Stimulated activated CD8-positive, alpha-beta memory T cell treated with anti-CD3 and anti-CD28 coated beads, Interleukin-4, amount 100 ng/mL, for 1 hour (primary cell): ENCODE measurements at places on chromosomes 1 and 21.

DNA sequence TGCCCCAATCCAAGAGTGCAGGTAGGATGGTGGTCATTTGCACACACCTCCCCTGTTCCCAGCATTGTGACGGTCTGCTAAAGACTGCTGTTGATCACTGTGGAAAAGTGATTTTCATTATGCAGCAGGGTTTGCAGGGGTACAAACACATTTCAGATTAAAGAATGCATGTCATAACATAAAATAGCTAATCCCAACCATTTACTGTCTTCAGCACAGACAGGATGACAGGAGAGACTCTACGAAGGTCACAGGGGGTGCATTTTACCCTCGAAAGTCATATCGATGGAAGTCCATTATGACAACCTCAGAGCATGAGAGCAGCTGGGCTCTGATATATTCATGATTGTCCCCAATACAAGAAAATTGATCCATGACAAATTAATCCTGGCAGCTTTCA lies 302.6 kb downstream of the AJAP1 start:
- no peak for DNase-seq

- no peak for DNase-seq
Measured at GRCh38 chr1:56838759-56839158, 15.8 kb upstream of the C8A start.

DNA sequence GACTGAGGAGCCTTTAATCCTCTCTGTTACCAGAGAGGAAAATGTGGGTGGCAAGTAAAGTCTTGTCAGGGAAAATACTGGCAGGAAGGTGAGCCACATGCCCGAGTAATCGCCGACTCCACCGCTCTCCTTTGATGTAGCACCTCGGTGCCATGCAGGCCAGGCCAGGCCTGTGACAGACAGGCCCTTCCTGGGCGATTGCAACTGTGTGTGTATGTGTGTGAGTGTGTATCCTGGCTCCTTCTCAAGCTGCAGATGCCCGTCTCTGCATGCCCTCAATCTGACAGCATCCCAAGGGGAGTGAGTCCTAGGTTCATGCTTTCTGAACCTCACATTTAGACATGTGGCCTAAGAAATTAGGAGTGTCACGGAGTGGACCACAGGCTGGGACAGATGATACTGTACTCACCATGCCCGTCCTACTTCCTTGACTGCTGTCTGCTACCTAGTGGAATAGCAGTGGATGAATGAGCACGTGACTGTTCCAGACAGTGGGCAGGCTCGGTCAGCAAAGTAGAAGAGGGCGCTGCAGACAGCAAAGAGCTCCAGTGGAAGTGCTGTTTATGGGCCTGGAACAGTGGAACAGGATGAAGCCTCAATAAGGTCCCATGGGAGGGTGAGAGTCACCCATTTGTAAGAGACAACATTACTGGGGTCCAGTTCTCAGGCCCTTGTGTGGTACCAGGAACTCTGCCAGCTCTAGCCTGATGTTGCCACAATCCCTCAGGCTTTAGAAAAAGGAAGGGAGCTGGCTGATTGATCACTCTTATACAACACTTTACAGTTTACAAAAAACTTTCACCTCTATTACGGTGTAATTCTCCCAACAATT lies 25.3 kb downstream of the SERTAD4 start:
- DNase-seq = no peak

- DNase-seq = no peak
Measured at GRCh38 chr1:247812637-247813036, 11.3 kb downstream of the OR14A16 start.

GRCh38 chr1:42259739-42260064 lies 75.3 kb downstream of the FOXJ3 start:
- no peak for DNase-seq

- no peak for DNase-seq
Measured at GRCh38 chr21:34668803-34669148, at the start of gene CLIC6. TSS of gene CLIC6 (plus strand) at chr21:34668994. CDS start at chr21:34669389, 395 bp downstream.

DNA sequence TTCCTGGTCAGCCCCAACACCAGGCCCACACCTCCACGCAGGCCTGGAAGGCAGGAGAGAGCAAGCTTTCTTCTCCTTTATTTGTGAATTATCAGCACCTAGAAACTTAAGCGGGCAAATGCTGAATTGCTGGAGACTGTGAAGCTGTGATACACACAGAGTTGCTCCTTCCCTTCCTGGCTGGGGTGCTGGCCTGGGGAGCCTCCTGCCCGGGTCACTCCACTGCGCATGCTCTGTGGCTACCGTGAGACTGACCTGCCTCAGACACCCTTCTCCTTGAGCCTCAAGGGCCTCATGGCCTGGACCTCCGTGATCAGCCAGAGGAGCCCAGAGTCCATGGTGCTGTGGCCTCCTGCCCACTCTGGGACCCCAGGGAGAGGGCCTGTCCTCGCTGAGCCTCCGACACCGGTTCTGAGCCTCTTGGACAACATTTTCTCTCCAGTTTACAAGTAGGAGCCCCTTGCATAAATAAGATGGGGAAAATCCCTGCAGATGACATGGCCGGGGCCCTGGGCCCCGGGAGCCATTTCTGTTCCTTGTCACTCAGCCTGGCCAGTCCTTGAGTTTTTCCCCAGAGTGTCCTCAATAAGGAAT lies 18.0 kb downstream of the AGPAT3 start:
- DNase-seq = no peak

DNA sequence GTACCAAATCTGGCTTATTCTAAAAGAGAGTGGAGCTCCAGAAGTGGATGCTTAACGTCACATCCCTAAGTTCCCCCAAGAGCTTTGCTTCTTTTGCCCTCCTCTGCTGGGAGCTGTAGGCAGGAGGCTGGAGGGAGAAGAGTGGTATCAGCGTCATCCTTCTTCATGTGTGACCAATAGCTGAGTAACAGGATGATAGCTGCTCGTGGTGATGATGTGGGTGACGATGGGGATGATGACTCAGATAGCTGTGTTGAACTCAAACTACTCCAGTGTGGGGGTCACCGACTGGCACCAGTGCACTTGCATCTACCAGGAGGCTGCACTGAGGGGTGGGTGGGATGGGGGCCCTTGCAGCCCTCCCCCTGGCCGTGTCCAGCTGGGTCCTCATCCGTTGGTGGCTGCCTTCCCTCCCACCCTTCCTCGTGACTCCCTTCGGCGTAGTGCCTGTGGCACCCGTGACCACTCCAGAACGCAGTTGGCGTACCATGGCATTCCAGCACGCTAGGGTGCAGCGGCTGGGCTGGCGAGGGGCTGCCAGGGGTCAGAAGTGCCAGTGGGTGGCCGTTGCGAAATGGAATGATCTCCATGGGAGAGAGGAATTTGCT lies 1.1 kb downstream of the IGFN1 start:
- DNase-seq = no peak

GRCh38 chr1:8727809-8728213 lies 89.6 kb downstream of the RERE start:
- no peak for DNase-seq

DNA sequence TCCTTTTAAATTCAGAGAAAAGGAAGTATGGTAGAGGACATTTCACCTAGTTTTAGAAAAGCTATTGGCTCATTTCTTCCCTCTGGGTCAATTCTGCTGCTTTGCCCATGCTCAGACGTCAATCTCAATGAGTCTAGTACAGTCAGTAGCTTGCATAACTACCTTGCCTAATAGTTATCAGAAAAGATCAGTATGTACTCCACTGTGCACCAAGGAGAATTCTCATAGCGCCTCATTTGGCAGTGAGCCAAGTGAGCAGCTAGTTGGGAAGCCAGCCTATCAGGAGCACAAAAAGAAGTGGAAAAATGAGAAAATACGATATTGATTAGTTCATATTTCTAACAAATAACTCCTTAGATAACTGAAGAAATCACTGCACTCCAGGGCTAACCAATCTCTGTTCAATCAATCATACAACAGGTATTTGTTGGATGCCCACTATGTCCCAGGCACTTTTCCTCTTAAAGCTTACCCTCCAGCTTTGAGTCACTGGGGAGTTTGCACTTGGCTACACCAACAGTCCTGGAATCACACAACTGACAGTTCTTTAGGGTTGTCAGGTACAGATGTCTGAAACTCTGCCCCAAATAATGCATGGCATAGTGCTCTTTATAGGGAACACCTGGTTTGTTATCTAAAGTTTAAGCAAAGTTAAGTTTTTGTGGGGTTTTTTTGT lies 50.2 kb downstream of the PRDX6 start:
- no peak for DNase-seq

DNA sequence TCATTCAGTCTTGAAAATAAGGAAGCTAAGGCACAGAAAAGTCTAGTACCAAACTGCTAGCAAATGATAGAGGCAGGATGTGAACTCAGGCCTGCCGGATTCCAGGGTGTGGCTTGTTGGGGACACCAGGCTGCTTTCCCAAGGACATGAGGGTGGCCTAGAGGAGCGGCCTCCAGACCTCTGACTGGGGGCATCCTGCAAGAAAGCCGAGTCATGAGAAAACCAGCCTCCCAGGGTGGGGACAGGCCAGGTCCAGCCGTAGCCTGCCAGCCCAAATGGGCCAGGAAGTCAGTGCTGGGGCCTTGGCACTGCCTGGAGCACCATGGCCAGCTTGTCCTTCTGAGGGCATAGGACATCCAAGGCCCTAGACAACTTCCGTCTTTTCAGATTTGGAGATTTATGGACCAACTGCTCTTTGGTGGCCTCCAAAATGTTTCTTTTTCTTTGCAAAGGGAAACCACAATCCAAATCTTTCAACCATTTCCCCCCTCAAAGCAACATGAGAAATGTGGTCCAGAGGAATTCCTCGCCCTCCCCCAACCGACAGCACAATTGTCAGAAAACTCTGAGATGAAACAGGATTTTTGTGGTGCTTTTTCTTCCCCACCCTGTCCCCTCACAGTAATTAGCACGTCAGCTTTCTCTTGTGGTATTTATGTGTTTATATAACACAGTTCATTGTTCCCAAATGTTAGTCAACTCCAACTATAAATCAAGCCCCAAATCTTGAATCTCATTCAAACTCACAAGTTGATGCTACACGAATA lies 212.3 kb downstream of the KAZN start:
- DNase-seq = no peak

DNA sequence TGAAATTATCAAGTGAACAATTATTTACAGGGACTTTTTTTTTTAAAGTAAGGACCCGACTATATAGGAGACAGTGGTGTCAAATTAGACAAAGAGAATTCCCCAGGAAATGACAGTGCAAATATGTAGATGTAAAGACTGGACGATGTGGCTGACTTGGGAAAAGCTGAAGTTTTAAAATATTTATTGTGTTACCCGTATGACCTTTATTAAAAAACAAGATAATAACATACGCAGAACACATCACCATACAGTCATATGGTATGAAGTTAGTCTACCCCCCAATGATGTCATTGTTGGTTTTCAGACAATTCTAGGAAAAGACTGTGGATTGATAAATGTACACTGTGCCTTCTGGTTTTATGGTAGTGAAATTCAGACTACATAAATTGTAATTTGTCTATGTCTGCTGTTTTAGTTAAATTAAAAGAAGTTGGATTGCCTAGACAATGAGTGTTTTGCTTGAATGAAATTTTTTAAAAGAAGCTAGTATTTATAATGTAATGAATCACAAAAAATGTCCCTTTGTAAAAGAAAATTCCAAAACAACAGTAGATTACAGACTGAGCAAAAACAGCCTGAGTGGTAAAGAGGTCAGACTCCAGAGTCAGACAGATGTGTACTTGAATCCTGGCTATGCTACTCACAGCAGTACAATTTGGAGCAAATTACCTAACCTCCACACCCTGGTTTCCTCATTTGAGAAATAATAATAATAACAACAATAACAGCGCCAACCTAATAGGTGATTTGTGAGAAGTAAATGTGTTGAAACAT lies 15.5 kb upstream of the PDC start:
- no peak for DNase-seq

GRCh38 chr21:45802425-45802824 lies 158.9 kb downstream of the PCBP3 start:
- DNase-seq = no peak

DNA sequence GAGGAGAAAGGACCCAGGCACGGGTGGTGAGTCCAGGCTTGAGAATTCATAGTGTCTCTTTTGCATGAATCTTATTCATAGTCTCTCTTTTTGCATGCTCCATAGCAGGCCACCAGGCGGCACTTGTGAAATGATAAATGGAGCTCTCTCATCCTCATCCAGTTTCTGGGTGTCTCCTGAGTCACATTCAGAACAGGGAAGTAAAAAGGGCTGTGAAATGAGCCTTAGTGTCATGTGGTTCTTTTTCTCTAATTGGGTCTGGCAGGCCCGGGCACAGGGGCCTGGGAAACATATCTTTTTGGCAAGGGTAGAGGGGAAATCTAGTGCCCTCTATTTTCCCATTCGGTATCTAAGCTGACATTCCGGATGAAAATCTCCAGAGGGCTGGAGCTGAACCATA lies 19.1 kb upstream of the NCF2 start:
- no peak for DNase-seq

- DNase-seq = no peak
Measured at GRCh38 chr1:41848216-41848952, 70.3 kb downstream of the HIVEP3 start.

DNA sequence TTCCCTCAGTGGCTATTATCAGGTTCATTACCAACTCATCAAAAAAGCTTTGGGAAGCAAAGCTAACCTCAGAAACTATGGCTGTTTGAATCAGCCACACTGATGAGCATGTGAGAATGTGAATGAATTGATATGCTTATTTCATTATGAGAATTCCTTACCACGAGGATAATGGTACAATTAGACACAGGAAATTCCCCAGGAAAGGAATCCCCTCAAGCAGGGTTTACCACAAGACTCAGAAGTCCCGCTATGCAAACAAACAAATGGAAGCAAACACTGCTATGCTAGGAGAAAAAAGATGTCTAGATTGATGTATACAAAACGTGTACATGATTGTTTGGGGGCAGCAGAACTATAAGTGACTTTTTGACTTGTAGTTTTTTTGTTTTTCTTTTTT lies 205.0 kb downstream of the HMCN1 start:
- DNase-seq = no peak
